Stimulated activated CD8-positive, alpha-beta memory T cell treated with anti-CD3 and anti-CD28 coated beads, Interleukin-4, amount 100 ng/mL, for 24 hours (primary cell): ENCODE measurements at places on chromosomes 3 and 15.

DNA sequence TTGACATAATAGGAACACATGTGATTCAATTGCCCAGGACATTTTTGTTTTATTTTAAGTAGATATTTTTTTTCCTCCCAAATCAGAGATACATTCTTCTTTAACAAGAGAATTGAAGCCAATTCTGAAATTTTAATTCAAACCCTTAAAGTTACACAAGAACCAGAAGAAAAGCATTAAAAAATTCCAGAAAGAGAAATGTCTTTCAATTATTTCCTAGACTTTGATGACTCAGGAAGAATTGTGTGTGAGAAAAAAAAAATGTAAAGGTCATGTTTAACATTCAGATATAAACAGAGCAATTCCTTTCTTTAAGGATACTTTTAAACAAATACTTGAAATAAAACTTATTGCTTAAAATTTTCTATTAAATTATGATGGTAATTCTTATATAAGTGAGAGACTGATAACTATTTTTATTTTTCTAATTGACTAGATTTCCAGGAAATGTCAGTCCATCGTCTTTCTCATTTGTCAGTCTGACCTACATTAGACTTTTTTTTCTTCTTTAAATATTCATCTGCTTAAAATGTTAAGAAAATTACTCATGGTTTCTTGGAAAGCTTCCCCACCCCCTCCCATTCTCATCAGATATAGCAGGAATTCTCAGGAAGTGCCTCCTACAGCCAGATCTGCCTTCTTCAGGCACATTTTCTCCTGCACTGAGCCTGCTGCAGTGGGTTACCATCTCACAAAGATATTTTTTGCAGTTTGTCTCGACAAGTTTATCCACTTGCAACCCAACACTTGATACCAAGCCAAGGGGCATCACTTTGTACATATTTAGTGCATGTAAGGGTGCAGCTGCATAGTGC lies 261.8 kb upstream of the CBLB start:
- no peak for DNase-seq

- no peak for DNase-seq
These were observed 9.4 kb downstream of the ITPKA start for GRCh38 chr15:41502795-41503668.

DNA sequence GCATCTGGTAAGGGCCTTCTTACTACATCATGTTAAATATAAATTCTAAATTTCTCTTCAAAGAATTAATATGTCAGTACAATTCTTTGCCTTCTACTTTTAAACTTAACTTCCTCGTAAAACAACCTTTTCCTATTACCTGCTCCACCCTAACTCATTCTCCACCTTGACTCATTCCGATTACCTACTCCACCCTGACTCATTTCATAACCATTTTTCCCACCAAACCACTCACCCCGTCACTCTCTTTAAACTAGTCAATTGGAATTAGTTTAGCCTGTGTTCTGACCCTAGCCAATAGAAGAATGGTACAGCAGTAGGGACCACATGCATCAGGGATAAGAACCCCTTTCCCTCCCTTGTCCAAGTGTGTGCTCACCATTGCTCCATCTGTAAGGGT lies 65.6 kb downstream of the PLSCR2 start:
- no peak for DNase-seq

- no peak for DNase-seq
These were observed 8.4 kb downstream of the MORC1 start for GRCh38 chr3:109109574-109109973.

DNA sequence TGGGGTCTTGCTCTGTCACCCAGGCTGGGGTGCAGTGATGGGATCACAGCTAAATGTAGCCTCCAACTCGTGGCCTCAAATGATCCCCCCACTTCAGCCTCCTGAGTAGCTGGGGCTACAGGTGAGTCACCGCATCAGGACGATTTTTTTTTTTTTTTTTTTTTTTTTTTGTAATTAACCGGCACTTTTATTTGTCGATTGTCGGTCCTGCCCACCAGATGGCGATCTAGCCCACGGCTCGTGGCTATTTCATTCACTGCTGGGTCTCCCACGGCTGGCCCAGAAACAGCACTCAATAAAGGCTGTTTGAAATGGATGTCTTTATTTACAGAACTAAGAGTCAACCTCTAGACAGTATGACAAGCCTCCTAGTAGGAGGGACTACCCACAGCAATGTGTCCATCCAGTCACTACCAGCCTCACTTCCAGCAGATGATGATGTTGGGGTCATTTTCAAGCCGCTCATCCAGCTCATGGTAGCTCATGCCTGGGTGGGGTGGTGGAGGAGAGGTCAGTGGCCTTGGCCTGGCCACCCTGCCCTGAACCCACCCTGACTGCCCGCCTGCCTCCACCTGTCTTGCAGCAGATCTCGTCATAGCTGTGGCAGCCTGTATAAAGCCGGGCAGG lies 1.8 kb upstream of the ZMYND10 start:
- peak; percentile 52 for DNase-seq

DNA sequence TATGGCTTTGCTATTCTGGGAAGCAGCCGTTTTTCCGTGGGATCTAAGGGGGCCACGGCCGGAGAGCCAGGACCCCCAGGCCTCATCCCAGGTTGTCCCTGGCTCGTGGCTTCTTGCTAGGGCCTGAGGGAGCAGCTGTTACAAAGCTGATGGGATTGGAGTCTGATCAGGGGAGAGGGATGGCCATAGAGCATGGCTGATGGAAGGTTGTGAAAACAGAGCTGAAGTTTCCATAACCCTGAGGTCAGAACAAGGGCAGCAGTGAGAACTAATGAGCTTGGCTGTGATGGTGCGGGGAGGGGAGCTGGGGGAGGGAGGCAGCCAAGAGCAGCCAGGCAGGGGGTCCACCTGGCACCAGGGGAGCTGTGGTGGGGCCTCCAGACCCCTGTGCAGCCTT lies 63.0 kb downstream of the LINGO1 start:
- no peak for DNase-seq

DNA sequence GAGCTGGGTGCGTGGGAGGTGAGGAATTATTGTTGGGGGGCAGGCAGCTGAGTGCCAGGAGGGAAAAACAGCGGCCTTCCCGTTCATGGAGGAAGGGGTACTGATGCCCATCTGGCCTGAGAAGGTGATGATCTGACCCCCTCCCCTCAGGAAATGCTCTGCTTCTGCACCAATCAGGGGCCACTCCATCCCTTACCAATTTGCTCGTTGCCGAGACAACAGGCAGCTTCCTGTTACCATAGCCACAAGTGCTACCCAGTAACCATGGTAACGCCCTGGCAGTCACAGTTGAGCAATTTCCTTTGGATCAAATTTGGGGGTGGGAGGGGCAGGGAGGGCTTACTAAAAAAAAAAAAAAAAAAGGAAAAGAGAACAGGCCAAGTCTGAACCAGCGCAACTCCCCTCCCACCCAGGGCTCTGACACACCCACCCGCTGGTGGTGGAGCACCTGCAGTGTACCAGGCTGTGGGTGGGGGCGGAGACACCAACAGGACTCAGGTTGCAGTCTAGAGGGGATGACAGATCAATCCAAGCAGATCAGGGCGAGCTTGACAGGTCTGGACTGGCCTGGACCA lies 13.7 kb downstream of the CELF6 start:
- DNase-seq: peak; percentile 7

DNA sequence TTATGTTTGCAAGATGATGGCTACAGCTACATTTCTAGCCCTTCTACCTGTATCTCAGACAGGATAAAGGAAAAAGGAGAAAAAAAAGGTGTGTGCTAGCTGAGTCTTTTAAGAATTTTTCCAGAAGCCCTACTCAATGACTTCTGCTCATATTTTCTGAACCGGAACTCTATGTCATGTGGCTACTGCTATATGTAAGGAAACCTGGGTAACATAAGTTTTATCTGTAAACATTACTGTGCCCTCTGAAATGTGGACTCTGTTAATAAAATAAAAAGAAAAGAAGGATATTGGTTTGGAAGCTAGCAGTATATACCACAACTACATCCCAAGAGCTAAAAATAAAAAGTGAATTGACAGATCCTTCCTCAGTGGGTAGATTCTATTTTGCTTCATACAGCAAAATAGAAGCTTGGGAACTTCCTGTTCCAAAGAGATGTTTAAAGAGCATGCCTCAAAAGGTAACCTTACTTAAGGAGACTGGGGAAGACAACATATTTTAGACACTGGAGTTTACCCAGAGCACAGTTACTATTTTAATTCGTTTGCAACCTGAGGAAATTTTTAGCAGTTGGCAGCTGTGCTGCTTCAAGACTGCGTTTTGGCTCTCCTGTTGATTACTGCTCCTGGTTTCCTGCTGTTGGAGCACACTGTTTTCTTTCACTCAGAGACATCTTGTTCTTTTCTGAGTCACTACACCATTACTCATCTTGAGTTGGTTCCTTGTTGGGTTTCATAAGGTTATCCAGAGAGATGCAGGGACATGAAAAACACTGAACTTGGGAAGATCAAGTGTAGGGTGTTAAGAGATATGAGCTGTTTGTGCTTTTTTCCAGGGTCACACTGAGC lies 280.7 kb downstream of the NFKBIZ start:
- DNase-seq: no peak

DNA sequence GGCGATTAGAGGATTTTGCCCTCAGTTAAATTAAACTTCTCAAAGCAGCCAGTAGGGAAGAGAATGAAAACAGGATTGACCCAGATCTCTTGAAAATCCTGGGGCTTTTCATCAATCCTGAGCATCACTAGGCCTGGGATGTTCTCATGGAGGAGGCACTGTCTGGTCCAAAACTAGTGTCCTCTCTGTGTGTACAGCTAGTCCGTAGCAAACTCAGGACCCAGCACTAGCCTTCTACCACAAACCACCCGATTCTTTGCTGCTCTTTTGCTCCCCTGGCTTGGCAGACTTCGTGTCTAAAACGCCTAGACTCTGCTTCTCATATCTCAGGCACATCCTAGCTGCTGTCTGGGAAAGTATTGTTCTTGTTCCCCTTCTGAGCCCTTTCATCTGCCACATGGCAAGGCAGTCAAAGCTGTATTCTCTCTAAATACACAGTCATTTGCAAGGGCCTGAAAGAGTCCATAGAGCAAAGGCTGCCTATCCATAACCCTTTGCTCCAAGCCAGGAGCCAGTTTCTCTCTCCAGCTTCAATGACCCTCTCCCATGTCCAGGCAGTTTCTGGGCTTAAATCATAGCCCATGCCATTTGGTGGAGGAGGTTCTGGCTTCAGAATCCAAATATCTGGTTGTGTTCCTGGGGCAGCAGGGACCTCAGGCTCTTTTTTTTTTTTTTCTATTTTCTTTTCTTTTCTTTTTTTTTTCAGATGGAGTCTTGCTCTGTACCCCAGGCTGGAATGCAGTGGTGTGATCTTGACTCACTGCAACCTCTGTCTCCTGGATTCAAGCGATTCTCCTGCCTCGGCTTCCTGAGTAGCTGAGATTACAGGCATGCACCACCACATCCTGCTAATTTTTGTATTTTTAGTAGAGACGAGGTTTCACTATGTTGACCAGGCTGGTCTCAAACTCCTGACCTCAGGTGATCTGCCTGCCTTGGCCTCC lies 52.4 kb downstream of the CDC25A start:
- no peak for DNase-seq

DNA sequence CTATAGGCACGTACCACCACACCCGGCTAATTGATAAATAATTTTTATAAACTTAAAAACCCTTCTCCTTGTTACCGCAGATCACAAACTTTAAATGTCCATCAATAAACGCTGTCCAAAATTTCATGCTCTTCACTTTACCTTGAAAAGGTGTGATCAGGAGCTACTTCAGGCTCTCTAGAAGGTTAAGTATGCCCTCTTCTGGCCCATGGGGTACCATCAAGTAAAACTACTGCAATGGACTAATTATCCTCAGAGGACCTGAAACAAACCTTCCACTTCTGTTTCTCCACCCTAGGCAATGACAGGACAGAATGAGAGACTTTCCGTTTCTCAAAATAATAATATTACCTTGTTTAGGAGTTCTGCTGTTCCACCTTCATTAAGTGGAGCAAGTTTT lies 9.2 kb downstream of the LZTFL1 start:
- DNase-seq: no peak

DNA sequence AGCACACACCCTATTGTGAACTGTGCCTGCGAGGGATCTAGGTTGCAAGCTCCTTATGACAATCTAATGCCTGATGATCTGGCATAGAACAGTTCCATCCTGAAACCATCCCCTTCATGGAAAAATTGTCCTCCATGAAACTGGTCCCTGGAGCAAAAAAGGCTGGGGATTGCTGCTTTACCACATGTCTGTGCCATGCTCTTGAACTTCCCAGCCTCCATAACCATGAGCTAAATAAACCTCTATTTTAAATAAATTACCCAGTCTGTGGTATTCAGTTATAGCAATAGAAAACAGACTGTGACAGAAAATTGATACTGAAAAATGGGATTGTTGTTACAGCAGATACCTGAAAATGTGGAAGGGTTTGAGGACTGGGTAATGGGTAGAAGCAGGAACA lies 162.7 kb downstream of the RAB11A start:
- no peak for DNase-seq

GRCh38 chr15:96807361-96807760 lies 476.9 kb downstream of the NR2F2 start:
- DNase-seq: no peak

- DNase-seq: no peak
These were observed 3.5 kb upstream of the GALNT15 start for GRCh38 chr3:16171009-16171408.

DNA sequence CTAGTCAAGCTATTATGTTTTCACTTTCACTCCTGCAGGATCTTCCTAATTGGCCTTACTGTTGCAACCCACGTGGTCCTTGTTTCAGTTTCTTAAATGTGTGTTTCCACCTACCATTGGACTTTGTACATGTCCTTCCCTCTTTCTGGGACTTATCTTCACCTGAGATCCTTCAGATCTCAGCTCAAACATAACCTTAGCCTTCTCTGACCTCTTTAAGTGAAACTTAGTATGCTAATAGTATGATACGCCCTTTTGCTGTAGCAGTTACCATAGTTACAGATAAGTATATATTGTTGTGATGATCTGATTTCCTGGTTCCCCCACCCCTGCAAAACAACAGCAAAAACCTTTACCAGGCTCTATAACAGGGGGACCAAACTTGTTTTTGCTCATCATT lies 35.2 kb downstream of the U2SURP start:
- DNase-seq: no peak

DNA sequence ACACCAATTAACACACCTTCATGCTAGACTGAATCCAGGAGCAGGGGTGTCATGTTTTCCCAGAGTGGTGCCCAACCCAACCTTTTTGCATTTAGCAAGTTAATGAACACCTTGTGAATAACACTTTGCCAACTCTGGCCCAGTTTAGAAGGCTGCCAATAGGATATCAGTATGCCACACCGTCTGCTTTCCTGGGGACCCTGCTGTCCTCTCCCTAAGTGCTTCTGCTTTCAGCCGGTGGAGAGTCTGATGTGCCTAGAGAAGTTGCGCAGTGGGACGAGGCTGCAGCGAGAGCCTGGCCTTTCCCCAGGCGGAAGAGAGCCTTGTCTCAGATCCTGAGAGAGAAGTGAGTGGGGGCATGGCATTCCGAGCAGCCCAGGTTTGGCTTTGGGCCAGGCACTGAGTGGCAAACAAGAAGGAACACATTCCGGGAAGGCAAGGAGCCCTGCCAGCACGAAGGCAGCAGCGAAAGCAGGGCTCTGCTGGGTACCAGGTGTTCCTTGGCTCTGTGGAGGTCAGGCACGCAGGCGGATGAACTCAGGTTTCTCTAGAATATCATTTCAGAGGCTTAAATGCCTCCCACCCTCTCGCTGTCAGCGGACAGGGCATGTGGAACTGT lies 36.9 kb downstream of the SENP8 start:
- no peak for DNase-seq

- no peak for DNase-seq
These were observed 53.9 kb downstream of the MEF2A start for GRCh38 chr15:99619712-99620111.

- DNase-seq: no peak
These were observed 52.7 kb downstream of the MITF start for GRCh38 chr3:69791919-69792399.

- no peak for DNase-seq
These were observed 479.8 kb downstream of the SHQ1 start for GRCh38 chr3:72368331-72368975.
